ENCODE measurements at places on chromosomes 7 and 10.

DNA sequence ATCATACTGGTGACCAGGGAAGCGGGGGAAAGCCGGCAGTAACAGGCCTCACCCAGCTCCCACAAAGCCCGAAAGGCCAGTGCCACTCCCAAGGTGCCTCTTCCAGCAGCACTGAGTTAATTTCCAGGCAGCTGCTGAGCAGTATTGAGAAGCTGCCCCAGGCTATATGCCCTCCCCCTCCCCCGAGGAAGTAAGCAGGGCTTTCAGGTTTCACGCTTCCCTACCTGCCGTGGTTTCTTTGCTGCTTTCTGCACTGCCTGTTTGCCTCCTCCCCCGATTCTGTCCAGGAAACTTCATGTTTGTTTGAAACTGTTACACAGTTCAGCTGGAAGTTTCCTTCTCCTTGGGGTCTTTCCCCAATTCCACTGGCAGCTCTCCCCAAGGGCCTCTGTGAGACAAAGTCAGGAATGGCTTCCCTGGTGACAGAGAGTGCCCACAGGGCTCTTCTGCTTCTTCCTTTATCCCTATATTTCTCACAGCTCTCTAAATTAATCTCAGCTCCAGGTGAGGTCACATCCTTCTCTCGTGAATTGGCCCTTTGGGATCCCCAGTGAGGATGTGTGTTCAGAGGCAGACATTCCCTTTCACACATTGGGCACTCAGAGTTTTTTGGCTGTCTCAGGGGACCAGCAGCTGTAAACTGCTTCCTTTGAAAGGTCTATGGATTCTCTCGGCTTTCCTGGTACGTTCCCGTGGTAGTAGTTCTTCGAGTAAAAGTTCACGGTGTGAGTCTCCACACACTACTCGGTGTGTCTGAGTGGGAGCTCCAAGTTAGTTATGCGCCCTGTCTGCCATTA, 19.4 kb downstream of the C1GALT1 start:
- no peak for DNase-seq

GRCh38 chr7:95599069-95599468, 2.8 kb upstream of the PDK4 start:
- no peak for DNase-seq

- DNase-seq: no peak
Observed at GRCh38 chr10:75191821-75192568, 18.6 kb upstream of the VDAC2 start.

DNA sequence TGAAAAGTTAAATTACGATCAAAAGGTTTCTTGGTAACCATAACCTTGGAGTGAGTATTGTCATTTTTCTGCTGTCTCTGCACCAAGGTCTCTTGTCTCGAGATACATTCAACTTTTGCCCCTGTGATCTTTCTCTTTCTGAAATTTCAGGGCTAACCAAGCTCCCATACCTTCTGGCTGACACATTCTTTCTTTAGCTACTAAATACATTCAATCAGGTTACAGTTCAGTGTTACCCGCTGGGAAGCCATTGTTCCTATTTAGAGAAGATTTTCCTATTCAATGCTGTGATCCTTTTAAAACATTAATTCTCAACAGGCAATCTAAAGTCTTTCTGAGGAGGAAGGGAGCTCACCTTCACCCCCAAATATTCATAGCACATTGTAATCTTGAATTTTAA, 22.9 kb upstream of the DMTF1 start:
- no peak for DNase-seq

DNA sequence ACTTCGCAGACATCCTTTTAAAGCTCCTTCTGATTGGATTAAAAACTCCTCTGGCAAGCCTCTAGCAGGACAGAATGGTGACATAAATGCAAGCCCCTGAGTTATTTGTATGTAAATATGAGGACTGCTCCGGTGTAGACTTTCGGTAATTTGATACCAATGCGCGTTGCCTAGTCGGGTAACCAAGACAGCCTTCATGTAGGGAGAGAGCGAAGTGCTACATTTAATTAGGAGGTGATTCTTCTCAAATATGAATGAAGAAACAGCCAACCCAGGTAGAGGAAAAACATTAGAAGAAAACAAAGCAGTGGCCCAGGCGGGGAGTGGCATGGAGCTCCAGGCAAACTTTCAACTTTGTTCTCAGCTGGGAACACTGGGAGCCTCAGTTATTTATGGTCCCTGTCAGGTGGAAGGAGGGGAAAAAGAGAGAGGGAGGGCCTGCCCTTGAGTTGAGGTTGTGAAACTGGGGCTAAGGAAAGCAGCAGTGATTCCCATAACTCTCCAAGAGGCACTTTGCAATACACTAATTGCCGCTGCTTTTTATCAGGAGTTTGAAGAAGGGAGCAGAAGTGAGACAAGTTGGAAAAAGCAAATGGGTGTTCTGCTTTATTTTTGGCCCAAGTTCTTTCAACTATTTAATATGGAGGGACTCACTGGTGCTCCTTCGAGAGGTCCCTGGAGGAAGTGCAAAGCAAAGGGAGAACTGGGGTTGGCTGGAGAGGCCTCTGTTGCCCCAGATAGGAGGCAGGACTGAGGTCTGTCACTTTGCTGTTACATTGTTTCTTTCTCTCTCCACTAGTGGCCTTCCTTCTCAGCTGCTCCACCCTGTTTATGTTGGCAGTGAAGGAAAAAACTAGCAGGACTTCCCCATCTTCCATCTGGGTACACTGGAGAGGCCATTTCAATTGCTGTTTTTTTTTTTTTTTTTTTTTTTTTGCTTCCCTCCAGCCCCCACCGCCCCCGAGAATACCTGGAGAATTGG, 234.6 kb upstream of the CCDC6 start:
- peak; percentile 80 for DNase-seq

- DNase-seq: no peak
Observed at GRCh38 chr7:22867003-22867402, 44.4 kb upstream of the TOMM7 start.

GRCh38 chr7:150388709-150389531, 9.8 kb downstream of the ZNF775 start:
- DNase-seq: no peak
